CD4-positive, alpha-beta T cell treated with Interleukin-1 beta for 1 hour (primary cell): ENCODE measurements at places on chromosomes 2 and 18.

GRCh38 chr18:48924630-48925490, 25.9 kb downstream of the SMAD7 start:
- no peak for DNase-seq

DNA sequence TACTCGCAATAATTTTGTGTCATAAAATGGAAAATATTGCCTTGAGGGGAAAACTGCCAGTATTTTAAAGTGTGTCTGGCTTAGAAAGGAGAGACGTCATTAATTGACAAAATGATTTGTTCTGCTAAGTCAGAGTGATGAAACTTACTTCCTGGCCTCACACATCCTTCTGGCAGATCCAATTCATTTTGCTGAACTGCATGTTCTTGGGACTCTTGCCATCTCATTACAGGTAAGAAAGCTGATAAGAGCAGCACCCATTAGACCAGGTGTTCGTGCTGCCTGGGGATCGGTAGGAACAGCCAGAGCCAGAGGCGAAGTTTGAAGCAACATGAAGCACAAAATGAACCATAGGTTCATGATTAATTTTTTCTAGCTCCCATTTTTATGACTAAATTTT, 38.0 kb downstream of the KCNE4 start:
- DNase-seq, result no peak

GRCh38 chr2:101398116-101398821, 11.0 kb upstream of the CREG2 start:
- no peak for DNase-seq

DNA sequence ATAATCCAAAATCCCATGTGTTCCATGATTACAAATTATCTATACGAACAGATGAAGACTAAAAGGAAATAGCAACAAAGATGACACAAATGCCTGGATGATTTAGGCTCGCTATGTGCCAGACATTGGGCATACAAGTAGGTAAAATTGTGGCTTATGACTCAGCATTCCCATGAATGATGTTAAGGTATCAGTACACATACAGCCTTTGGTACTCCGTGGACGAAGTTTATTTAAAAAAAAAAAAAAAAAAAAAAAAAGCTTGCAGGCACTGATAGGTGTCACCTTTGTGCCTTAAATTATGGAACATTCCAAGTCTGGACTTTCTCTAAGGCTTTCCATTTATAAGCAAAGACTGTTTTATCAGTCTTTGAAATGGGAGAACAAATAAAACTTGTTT, 2.7 kb downstream of the CHAC2 start:
- DNase-seq, result no peak

DNA sequence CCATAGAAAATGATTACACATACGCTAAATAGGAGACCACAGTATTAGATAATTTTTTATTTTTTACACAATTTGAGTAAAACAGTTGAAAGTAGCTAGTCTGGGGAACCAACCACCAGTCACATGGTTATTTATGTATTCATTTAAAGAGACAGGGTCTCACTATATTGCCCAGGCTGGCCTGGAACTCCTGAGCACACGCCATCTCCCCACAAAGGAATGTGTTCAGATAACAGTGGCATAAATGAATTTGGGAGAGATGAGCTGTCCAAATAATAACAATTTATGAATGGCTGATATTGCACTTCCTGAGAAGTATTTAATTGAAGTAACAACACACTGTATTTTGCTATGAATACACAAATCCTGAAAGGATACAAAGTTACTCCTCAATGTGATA, 39.7 kb downstream of the KIDINS220 start:
- no peak for DNase-seq

DNA sequence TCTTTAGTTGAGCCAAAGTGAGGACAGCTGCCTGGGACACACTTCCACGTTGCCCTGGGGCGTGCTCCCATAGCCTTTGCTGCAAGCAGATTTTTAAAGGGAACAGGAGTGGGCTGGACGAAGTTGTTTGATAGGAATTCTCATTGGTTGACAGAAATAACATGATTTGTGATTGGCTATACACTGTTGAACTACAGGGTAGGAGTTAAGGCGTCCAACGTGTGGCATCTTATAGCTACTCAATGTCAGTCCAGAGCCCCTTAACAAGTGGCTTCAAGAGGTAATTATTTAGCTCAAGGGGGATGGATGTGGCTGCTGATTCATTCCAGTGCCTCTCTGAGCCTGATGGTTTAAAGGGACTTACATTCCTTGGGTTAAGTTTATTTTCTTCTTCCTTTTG, 65.5 kb downstream of the ACAA2 start:
- DNase-seq, result no peak

- no peak for DNase-seq
Observed at GRCh38 chr18:37450434-37451132, 115.0 kb downstream of the CELF4 start.

GRCh38 chr2:233422649-233423551, 68.6 kb downstream of the DGKD start:
- no peak for DNase-seq
